ENCODE measurements at places on chromosomes 1 and 21. TPM values are rescaled to one million over a fixed set of nuclear protein-coding genes. Genes with fewer than 3 reads are reported as not detected.

The GNAT2 gene
- polyA plus RNA-seq: not detected

DNA sequence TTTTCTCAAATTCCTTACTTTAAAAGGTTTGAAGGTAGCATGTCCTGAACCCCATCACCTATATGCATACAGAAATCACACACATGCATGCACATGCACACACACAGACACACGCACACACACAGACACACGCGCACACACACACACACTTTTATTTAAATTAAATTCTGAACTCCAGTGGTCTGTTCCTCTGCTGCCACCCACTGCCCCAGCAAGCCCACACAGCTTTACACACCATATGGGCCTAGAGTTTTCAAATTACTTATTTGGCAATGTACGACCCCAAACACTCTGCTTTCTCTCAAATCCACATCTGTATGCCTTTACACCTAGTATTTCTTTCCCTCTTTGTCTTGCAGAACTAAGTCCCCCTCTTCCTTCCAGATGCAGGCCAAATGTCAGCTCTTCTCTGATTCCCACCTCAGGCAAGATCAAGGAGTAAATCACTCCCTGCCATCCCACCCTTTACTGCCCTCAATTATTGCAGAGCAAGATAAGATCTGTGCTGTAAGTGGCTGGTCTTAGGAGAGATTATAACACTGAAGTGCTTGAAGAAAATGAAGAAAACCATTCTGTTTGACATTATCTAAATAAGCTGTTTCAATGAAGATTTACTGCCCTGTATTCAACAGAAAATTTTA is 429.9 kb upstream of the CXADR start:
- DNase-seq: no peak

The SLC30A1 gene
- 1.00 TPM for polyA plus RNA-seq

GRCh38 chr1:228814176-228814575 is 78.9 kb downstream of the RHOU start:
- no peak for DNase-seq

The BSND gene
- polyA plus RNA-seq: not detected

The A3GALT2 gene
- polyA plus RNA-seq: not detected

The BEST4 gene
- not detected for polyA plus RNA-seq

The FABP3 gene
- not detected for polyA plus RNA-seq

DNA sequence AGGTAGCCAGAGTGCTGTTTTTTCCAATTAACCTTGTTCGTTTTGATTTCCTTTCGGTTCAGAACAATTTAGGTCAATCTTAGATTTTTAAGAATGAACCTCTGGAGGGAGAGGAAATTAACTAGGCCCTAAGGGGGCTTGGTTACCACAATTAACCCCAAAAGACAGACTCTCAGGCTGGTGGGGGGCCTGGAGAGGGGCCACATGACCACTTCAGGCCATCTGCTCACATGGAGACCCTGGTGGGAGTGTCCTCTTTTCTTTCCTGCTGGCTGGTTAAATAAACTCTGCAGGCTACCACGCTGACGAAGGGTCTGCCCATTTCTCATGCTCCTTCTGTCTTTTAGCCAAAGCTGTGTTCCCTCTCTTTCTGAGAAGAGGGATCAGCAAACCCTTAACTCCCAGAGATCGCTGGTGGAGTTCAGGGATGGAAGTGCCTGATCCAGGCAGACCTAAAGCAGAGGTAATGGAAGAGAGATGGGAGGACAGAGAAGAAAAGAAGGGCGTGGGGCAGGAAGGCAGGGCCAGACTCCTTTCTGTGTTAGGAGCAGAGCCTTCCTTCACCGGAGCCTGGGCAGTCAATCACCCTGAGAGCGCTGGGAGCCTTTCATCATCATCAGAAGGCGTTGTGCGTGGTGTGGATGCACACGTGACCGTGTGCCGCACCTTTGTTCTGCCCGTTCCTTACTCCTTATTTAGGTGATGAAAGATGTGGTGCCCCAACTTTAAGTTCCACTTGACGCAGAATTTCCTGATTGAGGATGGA is 58.5 kb downstream of the KIF26B start:
- DNase-seq: no peak

The OR2T29 gene
- 0.33 TPM for polyA plus RNA-seq

DNA sequence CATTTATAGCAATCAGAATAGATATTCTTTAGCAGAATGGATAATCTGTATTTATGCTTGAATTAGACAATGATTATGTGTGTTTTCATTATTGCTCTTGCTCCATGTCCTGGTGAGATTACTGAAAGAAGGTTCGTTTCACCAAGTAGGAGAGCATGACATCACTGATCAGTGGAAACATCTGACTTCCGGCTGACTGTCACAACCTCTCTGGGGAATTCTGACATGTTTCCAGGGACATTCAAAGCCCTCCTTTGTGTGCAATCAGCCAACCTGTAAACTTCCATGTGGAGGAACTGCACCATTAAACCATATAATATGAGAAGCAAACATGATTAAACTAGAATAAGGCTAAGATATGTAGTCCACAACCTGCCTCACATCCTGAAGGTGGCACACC is 424.8 kb upstream of the ADGRL4 start:
- DNase-seq: no peak

The DTL gene
- 0.17 TPM for polyA plus RNA-seq

GRCh38 chr1:25677193-25677773 is 60.7 kb downstream of the MAN1C1 start:
- DNase-seq: no peak

DNA sequence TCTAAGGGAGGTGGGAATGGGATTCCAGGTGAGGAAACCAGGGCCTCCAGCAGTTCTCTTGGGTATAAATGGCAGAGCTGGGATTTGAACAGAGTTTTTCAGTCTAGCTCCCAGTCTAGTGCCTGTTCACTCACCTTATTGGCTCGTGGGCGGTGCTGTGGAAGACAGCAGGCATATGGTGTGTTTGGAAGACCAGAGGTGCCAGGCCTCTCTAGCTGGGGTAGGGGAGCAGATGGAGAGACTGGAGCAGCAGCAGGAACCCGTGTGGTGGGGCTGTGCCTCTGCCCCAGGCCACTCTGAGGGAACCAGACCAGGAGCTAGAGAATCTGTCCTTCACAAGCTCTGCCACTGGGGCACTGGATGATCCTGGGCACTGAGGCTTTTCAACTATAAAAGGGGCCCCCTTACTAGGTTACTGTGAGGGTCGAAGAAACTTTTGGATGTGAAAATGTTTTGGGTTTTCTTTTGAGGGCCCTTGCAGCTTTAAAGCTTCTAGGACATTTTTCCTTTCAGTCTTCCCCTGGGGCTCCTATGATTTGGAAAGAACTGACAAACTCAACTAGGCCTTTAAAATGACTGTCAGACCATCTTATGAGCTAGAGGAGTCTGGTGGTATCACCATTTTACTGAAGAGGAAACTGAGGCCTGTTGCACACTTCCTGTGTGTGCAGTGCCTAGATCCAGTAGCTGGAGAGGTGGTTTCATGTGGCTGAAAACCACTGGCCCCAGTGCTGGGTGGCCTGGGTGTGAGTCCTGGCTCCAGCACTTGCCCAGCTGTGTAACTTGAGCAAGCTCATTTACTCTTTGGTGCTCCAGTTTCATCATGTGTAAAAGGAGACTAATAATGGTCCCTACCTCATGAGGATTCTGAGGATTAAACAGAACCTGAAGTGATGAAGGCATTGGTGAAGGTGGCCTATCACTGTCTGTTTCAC is 6.1 kb downstream of the DMRTB1 start:
- no peak for DNase-seq

GRCh38 chr1:113178106-113178505 is 105.1 kb downstream of the LRIG2 start:
- DNase-seq: no peak

The TMEM269 gene
- 0.11 TPM for polyA plus RNA-seq

DNA sequence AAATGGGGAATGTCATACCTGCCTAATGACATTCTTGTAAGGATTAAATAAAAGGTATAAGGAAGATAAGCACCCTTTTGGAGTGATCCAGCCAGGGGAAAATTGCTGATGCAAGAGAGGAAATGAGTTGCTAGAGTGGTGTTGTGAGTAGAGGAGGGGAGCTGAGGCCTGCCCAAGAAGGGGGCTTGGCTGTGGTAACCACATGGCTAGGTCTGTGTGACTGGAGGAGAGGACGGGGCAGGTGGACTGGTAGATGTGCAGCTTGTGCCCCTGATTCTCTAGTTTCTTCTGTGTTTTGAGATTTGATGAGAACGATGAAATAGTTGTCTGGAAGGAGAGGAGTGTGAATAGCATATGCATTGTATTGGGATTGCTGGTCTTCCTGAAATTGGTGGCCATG is 6.6 kb downstream of the TXLNA start:
- DNase-seq: no peak

DNA sequence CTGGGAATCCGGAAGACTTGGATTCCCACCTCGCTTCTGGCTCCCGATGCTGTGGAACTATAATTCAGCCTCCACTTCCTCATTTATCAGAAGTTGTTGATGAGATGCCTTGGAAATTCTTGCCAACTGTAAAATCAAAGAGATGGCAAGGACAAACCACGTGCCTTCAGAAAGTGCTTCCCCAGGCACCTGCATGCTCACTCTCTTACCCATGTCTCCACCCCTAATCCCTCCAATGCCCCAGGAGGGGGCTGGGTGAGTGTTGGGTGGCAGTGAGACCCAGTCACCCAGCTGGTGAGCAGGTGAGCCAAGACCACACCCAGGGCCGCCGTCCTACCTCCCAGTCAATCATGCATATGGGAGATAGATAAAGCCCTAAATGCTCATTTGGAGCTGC is 160.8 kb downstream of the PSMG1 start:
- DNase-seq: no peak

The KIF21B gene
- 6.7 TPM for polyA plus RNA-seq

- DNase-seq: no peak
Measured at GRCh38 chr1:76351655-76352054, 277.1 kb downstream of the ST6GALNAC3 start.

DNA sequence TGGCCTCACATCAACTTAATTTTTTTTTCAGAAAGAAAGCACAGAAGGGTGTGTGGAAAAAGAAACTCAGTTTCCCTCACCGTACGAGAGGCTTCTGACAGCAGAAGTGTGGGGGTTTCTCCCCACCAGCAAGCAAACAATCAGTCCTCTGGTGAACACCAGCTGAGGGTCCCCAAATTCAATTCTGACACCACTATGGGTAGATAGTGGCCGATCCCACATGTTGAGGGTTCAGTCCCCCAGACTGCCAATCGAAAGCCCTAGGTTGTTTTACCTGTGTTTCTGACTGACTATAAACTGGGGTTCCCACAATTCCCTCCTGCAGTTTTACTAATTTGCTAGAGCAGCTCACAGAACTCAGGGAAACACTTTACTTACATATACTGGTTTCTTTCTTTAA is 2.1 kb downstream of the IFI6 start:
- DNase-seq: no peak

Data from naive B cell (primary cell).